AML-193 (cell line): ENCODE measurements at places on chromosomes 6 and 20.

DNA sequence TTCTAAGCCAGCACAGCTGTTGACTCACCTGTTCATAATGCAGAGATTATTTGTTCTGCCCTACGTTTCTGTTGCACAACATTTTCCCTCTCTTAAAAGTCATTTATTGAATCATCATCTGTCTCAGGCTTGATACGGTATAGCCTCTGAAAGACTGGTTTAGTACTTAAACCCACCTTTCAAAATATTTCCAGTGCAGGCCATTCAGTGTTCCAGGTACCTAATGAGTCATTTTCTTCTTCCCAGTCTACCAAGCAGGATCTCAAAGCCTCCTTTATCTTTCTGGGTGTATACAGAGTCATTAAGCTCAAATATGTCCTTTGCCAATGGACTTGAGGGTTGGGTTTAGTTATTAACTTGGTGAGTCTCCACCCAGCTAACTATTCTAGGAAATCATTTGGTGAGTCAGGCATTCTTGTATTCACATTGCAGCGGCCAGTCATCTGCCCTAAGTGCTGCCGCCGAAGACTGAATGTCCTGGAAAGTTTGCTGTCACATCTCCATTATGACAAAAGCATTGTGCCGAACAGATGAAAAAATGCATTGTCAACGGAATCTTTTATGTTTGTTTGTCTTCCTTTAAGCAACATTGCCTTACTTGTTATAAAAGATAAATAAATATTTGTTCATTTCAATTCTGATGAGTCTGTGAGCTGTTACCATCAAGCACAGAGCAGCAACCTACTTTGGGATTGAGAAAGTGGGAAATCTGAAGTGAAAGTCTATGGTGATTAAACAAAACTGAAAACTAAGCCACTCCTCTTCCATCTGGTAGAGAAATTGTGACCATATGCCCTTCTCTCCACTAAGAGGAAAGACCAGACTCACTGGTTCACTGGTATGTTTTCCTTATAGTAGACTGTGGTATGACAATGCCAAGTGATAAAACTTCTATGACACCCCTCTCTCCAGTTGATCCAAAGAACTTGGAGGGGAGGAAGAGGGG is 14.3 kb upstream of the FAM135A start:
- no peak for DNase-seq

GRCh38 chr6:111788379-111789276 is 84.6 kb downstream of the FYN start:
- no peak for DNase-seq

DNA sequence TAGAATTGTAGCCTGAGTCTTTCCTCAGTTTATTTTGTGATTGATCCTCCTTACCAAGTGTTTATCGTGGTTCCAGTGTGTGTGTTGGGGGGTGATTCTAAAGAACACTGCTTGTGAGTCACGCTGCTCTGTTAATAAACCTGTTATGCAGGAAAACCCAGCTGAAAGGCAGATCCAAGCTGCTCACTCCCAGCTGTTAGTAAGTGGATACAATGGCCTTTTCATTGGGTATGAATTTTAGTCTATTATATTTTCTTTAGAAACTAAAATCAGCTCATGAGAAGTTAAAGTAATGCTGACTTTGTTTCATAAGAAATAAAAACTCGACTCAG is 12.2 kb upstream of the DSTN start:
- no peak for DNase-seq

DNA sequence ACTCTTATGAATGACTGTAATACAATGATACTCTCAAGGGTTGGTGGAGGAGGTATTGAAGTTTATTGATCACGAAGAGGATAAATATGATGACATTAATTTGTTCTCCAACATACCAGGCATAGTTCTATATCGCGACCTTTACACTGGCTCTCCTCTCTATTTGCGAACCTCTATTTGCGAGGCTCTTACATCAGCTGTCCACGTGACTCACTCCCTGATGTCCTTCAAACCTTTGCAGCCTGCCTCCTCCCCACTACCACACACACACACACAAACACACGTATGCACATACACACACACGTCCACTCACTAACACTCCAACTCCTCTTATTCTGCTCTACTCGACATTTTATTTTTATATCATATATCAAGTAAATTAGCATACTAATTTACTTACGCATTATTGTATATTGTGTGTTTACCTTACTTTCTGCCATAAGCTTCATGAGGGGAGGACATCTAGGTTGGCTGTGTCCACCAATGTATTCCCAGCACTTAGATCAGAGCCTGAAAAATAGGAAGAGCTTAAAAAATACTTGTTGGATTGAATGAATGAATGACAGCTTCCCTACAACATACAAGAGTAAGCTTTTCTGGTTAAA is 53.3 kb upstream of the TNFRSF21 start:
- no peak for DNase-seq

DNA sequence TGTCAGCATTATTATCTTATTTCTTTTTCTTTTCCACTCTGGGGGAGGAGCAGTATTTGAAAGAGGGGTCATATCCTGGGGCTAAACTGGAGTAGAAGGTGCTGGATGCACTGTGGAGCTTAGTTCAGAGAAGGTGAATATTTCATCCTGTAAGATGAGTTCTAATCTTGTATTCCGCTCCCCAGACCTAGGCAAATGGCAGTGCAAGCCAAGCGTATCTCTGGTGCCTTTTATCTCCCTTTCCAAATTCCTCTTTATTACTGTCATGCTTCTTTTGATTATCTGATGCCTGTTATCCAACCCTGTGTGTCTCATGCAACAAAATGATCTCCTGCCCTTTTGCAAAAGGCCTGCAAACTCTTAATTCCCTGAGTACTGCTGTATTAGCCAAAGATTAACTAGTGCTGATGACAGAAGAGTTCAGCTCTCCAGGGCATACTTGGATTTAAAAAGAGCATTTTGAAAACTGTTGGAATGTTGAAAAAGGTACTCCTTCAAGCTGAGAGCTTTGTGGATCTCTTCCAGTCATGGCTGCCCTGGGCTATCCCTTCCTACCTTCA is 138.0 kb downstream of the CARMIL1 start:
- no peak for DNase-seq

GRCh38 chr6:26122402-26122792 is 35.2 kb downstream of the HFE start:
- DNase-seq = no peak
